ENCODE measurements at places on chromosomes 3 and 15.
A peak's percentile ranks its signal among the peaks of the same experiment; 100 is the strongest.

DNA sequence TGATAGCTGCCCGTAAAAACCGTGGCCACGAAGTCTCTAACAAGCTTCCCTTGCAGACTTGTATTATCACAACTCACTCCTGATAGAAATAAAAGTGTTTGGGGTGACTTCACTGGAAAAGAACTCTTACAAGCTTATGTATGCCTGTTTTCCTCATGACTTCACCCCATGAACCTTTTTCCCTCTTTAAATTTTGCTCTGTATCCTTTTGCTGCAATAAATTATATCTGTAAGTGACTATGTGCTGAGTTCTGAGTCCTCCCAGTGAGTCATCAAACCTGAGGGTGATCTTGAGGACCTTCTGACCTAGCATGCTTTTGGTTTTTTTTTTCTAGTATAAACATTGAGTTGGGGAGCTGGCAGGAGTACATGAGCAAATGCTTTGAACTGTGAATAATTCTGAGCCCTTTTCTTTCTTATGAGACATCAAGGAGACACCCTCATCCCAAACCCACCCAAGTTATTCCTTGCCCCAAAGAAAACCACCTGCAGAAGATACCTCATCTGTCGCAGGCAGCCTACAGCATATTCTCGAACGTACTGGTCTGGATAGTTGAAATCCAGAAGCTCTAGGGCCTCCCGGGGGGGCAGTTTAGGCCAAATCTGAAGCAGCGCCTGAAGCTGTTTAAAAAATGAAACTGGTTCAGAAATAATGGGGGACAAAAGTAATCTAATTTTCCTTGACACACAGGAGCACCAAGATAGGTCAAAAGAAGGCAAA lies 85.9 kb downstream of the FAIM start:
- no peak for DNase-seq

- peak; percentile 71 for DNase-seq
Observed at GRCh38 chr3:107676469-107677309, 153.9 kb downstream of the BBX start.

DNA sequence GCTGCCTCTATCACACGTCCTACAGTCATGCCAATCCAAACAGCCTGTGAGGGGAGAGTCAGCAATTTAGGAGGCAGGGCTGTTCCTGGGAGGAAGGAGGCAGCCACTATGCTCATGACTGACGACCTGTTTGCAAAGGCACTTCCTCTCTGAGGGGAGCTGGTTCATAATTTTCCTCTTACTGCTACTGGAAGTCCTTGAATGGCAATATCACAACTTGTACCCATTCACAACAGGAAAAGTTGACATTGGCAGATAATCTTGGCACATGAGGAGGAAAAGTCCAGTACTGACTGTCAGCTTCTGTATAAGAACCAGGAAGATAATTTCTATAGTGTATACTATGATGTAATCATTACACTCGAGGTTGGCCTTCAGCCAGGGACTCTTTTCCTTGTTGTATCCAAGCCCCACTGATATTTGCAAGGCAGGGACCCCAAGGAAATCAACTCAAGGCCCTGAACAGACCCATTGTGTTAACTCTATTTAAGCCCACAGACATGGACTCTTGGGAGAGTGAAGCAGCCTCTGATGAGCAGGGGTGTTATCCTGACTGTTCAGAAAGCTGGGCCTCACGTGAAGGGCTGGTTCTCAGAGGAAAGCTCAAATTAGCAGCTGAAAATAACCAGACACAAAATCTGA lies 267.3 kb upstream of the ADAMTS9 start:
- DNase-seq: no peak

DNA sequence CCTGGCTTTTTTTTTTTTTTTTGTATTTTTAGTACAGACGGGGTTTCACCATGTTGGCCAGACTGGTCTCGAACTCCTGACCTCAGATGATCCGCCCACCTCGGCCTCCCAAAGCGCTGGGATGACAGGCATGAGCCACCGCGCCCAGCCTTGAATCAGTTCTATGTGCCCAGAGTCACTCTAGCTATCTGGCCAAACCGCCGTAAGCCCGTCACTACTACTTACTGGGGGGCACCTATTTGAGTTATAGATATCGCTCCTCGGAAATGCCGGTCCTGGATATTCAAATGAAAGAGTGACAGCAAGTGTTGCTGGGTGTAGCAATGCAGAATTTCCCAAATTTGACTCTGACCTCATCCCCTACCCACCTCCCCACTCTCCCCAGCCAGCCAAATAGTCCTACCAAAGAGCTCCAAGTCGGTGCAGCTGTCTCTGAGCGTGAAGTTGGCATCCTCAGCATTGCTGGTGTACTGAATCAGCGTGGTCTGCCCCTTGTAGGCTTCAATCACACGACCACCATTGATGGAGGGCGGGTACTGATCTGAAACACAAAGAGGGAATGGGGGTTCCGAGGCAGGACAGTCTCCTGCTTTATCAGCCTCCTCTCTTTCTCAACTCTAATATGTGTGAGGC lies 38.1 kb downstream of the MUC20 start:
- DNase-seq: no peak

DNA sequence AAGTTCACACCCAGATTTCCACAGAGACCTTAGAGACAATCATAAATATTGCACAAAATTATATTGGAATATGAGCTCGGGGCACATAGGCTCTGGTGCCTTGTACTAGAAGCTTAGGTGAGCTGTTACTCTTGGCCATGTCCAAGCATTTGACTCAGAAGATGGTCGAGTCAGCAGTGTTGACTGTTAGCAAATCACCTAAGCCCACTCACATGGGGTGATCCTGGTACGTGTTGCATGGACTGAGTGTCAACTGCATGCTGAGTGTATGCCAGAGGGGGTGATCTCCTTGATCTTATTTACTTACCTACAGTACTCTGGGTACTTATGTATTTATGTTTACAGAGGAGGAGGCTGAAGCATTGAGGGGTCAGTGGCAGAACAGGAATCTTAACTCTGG lies 14.0 kb downstream of the SMAD3 start:
- DNase-seq: no peak

GRCh38 chr3:8931342-8931741 lies 31.9 kb downstream of the RAD18 start:
- no peak for DNase-seq

- DNase-seq: no peak
Observed at GRCh38 chr3:142502187-142502985, 54.5 kb upstream of the XRN1 start.

DNA sequence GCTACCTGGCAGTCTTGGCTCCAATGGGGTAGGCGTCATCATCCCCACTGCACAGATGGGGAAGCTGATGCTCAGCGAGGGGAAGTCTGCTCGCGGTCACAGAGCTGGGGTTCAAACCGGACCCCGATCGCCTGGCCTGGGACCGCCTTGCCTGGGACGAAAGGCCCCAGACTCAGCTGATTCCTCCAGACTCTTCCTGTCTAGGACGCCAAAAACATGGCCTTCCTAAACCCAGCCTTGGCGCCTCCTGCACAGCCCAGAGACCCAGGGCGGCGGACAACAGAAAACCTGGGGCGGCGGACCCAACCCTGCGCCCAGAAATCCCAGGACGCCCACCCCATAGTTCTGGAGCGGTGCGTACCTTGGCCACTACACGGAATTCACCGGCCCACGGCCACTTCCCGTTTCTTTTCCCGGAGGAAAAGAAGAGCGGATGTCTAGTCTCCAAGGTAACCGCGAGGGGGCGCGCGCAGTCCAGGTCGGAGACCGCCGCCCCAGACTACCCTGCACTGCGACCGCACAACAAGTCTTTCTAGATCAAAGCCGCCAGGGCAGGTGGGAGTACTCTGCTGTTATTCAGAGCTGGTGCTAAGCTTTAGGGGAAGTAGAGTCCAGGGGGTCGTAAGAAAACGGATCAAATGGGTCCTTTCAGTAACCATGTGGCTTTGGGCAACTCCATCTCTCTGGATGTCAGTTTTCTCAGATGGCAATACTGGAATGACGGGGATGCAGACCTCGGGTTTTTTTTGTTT lies 4.9 kb upstream of the IL17RD start:
- DNase-seq: peak; percentile 84

GRCh38 chr15:89496155-89497098 lies at the start of gene RHCG:
TSS of gene RHCG (minus strand) at chr15:89496583. CDS start at chr15:89496544, 39 bp downstream.
- peak; percentile 44 for DNase-seq

DNA sequence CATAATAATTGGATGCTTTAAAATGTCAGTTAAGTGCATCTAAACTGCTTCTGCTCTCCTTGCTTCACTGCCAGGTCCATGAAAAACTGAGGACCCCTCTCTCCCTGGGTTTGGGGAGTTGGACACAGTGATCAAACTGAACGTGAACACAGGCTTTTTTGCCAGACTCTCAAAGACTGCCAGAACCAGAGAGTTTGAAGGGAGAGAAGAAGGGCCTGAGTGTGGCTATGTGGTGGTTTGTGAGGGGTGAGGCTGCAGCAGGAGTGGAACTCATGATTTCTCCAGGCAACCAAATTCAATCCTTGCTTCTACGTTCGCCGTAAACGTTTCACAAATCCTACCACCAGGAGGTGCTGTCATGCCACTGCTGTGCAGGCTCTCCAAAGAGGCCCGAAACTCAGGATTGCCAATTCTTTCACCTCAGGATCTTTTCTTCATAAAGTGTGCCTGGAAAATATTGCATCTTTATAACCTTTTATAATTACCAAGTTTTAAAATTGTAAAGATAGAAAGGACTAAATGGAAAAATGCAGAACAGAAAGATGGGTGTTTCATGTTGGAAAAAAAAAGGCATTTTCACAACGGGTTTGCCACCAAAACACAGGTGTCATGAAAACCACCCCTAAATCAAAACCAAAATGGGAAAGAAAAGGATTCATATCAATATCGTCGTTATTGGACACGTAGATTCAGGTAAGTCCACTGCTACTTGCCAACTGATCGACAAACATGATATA lies 19.7 kb downstream of the TM4SF4 start:
- peak; percentile 93 for DNase-seq

- no peak for DNase-seq
Observed at GRCh38 chr3:14230729-14231128, 52.1 kb downstream of the LSM3 start.

DNA sequence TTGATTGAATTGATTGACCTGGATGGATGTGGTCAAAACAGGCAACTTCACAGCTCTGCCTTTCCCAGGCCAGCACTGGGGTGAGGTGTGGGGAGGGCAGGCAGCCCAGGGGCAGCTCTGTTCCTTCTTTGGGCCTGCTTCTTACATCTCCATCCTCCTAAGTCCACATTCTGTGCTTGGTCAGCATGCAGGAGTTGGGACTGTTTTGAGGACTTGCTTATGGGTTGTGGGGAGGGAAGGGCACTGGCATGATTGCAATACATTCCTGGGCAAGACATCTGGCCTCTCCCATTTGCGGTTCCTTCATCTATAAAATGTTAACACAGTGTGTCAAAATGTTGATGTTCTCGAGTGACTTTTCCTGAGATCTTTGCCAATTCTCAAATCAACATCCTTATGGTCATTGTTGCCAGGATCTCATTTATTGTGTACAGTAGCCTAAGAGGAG lies 84.1 kb downstream of the ST6GAL1 start:
- no peak for DNase-seq

DNA sequence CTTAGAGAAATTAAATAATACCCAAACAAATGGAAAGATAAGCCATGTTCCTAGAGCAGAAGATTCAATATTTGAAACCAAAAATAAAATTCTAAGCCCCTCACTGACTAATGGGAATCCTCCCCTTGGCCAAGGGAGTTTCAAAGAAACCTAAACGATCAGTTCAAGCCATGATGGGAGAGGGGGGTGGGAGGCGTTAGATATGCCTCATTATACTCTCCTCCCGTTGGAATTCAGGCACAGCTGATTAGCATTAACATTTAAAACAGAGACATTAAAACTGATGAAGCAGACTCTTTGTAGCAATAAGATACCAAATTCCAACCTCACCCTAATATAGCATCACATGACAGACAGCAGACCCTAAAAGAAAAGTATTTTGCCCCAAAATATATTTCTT lies 32.9 kb downstream of the OCA2 start:
- DNase-seq: no peak

GRCh38 chr3:46200790-46201189 lies 7.3 kb downstream of the CCR1 start:
- no peak for DNase-seq

GRCh38 chr15:99474909-99475753 lies 90.7 kb upstream of the MEF2A start:
- no peak for DNase-seq

DNA sequence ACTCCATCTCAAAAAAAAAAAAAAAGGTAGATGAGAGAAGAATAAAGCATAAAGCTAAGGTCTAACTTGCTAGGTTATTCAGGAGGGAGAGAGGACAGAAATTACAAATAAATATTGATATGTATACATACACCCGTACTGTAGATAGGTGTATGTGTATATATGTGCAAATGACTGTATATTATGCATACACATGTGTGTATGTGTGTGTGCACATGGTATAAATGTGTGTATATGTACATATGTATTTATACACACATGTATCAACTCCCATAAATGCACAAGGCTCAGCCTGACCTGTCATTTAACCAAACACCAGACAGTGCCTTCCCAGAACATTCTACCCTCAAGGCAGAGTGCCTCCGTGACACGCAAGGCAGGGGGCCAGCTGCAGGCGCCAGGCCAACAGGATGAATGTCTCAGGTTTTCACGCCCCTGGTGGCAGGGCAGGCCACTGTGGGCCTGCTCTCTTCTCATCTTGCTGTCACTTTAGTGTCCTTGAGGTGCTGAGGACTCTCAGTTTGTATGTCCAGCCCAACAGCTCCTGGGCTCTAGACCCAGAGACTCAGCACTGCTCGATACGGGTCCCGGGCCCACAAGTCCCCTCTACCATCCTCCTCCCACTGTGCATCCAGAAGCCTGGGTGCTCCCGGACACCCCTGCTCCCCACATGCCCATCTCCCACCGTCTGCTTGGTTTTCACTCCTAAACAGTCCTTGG lies 40.4 kb downstream of the TM2D3 start:
- no peak for DNase-seq
